ENCODE measurements at places on chromosomes 1 and 21.

- DNase-seq, result peak; percentile 82
These were observed at the start of the genes RO60 and UCHL5 for GRCh38 chr1:193059282-193060114. TSS of gene RO60 (plus strand) at chr1:193059612. CDS start at chr1:193069055, 9,443 bp downstream. TSS of gene UCHL5 (minus strand) at chr1:193059360. CDS start at chr1:193059260, 100 bp downstream.

DNA sequence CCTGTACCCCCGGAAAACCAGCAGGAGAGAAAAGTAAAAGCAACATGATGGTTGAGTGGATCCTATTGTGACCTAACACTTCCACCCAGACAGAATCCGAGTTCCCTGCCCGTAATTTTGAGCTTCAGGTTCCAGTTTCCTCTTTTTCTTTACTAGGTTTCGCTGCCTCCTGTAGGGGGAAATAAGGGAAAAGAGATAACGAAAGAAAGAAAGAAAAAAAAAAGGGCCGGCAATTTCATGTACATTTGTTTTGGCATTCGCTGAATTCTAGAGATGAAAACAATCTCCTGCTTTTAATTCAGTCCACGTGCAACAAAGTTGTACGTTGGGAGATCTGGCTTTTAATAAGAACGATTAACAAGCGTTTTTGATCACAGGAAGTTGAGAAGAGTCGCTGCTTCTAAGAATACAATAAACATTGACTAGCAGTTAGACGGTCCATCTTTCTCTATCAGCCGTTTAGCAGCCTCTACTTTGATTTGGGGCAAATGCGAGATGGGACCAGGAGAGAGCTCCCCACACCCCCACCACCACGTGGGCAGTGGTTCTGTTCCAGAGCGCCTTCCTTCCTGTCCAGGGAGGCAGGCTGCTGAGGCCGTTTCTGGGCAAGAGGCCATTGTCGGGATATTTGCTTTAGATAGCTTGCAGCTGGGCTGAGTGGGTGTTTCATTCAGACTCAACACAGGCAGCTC, 155.9 kb upstream of the RUNX1 start:
- peak; percentile 40 for DNase-seq

DNA sequence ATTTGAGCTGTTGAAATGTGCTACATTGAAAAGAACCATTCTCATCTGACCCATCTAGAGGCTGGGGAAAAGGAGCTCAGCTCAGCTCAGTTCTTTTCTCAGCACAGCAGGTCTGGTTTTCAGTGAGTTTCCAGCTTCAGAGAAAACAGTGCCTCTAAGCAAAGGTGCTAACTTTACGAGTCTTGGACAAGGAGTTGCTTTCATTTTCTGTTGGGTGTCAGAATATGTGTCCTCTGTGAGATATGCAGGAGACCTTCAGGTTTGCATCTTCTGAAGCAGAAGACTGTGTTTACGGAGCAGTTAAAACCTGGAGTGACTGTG, 321.3 kb upstream of the USP24 start:
- DNase-seq, result no peak

DNA sequence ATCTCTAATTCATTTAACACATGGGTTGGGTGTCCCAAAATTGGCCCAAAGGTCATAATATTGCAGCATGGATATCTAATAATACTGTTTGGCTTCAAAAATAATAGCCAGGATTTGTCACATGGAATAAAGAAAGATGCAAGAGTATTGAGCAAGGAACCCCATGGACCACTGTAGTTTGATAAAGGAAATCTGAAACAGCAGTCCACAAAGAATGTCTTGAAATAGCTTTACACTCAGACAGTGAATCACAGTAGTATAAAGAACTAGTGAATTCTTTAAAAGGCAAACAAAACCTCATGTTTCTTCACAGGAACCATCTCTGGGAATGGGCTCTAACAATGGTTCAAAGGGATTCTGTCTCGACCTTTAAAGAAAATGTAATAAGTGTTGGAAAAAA, 576.1 kb upstream of the ZRANB2 start:
- DNase-seq, result no peak

- peak; percentile 10 for DNase-seq
These were observed 848 bp downstream of the DNM3 start for GRCh38 chr1:171841931-171842761.

- no peak for DNase-seq
These were observed 165.9 kb downstream of the KCNT2 start for GRCh38 chr1:196442366-196442765.

GRCh38 chr1:3541465-3541864, 69.8 kb downstream of the MEGF6 start:
- DNase-seq, result no peak

DNA sequence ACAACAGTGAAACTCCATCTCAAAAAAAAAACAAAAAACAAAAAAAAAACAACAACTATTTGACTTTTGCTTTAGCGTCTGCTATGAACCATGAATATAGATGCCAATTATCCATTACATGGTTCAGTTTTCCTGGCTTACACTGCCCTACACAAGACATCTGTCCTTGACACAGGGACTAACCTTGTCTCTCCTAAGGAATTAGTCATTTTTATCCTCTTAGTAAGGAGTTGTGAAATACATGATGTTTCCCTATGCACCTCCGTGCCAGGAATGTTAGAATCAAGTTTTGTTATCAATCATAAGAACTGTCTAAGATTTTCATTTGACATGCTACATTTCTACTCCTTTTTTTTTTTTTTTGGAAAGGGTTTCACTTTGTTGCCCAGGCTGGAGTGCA, 241.8 kb downstream of the KIF26B start:
- no peak for DNase-seq

- no peak for DNase-seq
These were observed 403.0 kb upstream of the USP24 start for GRCh38 chr1:55618199-55618598.

DNA sequence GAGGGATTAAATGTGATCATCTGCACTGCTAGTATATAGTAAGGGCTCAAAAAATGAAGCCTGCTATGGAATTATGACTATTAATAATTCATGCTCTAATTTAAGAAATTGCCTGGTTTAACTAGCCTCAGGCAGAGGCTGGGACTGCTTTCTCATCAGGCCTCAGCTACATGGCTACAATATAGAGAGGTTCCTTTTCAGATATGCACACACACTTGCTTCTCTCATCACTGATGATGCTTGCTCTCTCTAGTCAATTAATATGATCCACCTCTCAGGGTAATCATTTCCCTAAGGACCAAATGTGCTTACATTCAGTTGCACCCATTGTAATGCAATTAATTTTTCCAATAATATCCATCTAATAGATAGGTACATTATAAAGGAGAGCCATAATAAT, 324.9 kb upstream of the ST6GALNAC5 start:
- no peak for DNase-seq

DNA sequence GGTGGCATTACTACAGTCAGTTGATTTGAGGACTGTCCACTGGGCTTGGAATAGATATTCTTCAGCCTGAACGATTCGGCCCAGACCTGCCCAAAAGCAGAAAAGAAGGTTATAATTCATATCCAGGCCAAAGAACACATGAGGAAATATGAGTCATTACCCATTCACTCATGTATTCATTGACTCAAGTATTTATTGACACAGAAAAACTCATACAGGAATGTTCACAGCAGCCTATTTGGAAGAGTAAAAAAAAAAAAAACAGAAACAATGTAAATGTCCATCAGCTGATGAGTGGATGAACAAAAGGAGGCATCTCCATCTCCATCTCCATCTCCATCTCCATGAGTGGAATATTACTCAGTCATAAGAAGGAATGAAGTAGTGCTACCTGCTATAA, 15.9 kb downstream of the ZMYND12 start:
- peak; percentile 49 for DNase-seq

- peak; percentile 64 for DNase-seq
These were observed 1.3 kb downstream of the PCNT start for GRCh38 chr21:46325073-46325912.

- DNase-seq, result peak; percentile 47
These were observed 44.2 kb upstream of the ECE1 start for GRCh38 chr1:21334214-21335087.

GRCh38 chr1:28921286-28921869, 7.0 kb downstream of the EPB41 start:
- no peak for DNase-seq

- DNase-seq, result no peak
These were observed 30.3 kb upstream of the ECE1 start for GRCh38 chr1:21320410-21321108.

- no peak for DNase-seq
These were observed 46.1 kb upstream of the MTF2 start for GRCh38 chr1:93033029-93033428.

DNA sequence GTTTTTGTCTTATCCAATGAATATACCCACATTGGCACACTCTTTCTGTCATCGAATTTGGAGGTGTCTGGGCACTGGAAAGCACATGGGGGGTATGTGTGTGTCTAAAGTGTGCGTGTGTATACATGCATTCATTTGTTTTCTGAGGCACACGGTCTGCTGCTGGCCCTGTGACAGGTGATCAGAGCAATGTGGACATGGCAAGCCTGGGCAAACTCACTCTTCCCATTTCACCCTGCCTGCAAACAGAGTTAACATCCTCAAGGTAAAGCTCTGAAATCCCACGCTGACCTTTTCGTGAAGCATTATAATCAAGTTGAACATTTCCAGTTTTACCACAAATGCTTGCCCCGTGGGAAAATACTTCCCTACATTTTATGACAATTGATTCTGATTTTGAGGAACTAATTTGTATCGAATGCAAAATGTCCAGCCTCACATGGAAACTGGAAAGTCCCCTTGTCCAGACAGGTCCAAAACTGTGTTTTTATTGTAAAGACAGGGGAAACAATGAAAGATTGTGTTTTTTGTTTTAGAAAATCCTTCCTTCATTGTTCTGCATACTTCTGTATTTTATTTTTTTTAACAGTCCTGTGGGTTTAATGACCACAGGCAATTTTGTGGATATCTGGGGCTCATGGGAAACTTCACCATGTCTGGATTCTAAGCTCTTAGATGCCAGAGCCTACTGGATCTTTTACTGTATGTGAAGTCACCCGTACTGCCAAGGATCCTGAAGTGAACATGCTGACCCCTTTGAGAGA, 160.9 kb downstream of the PBX1 start:
- DNase-seq, result no peak

DNA sequence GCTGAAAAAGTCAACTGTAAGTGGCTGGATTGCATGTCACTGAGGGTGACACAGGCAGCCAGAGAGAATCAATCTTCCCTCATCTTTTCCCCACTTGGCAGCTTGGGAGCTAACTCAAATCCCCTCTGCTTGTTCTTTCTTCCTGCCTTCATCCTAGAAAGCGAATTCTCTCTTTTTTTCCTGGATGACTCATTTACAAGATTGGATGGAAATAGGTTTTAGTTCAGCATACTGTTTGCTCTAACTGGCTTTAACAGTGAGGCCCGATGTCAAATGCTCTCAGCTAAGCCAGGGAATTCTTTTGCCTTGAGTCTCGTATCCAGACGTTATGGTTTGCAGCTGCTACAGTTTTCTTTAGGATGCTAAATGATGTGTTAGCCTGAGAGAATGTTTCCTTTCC, 72.7 kb downstream of the HUNK start:
- no peak for DNase-seq

DNA sequence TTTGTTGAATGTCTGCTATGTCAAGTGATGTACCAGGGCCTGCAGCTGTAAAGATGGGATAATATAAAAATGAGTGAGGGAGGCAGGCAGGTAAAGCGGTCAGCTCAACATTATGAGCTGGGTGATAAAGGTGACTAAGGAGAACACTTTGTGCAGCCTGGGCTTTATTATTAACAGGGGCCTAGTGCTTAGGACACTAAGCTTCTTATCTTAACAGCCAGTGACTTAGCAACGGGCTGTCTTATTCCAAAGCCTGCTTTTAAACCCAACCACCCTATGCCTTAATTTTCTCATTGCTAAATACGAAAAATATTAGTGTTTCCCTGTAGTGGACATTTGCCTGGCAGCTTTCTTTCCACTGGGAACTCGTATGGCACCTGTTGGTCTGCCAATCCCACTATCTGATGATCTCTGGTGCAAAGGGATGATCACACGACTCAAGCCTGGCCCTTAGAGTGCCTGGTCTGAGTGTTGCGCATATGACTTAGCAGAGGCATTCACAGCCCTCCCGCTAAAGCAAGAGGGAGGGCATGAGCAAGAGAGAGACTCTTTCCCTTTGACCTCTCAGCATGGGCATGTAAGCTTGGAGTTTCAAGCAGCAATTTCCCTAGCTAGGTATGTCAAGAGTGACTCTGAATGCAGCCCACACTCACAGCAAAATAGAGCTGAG, 98.6 kb upstream of the PAPPA2 start:
- no peak for DNase-seq

- DNase-seq, result no peak
These were observed 7.9 kb upstream of the UFC1 start for GRCh38 chr1:161145832-161146231.

DNA sequence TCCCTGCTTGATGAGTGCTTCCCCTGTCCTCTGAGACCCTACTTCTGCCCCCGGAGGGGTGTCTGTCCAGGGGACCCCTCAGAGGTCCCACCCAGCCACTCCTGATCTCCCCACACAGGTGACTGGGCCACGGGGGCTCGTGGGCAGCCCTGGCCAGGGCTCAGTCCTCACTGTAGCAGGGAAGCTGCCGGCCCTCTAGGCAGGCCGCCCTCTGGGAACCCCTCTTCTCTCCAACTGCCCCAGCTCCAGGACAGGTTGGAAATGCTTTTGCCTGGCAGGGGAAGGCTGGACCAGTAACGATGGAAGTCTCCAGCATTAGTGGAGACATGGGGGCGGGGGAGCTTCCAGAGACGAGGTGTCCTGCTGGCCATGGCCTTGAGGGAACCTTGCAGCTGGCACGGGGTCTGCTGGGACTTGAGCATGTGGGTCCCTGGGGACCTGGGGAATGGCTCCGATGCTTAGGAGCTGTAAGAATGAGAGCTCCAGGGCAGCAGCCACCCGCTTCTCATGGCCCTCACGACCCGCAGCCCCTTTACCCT, 3.1 kb upstream of the FNDC10 start:
- DNase-seq, result no peak

GRCh38 chr1:212645546-212646543, 37.3 kb downstream of the ATF3 start:
- no peak for DNase-seq

GRCh38 chr1:40382108-40382460, 8.6 kb downstream of the SMAP2 start:
- DNase-seq, result no peak

- no peak for DNase-seq
These were observed 5.7 kb downstream of the ALG14 start for GRCh38 chr1:95067062-95067461.

GRCh38 chr1:228538831-228539230, 51.6 kb downstream of the RNF187 start:
- no peak for DNase-seq
